Activated CD8-positive, alpha-beta T cell treated with anti-CD3 and anti-CD28 coated beads for 36 hours (primary cell): ENCODE measurements at places on chromosomes 11 and 22. TPM values are rescaled to one million over a fixed set of nuclear protein-coding genes. Genes with fewer than 3 reads are reported as not detected.
A peak's percentile ranks its signal among the peaks of the same experiment; 100 is the strongest.

- H3K27ac ChIP-seq: no peak overlapping the region
- no peaks in the 10 kb centered on the region for H3K36me3 ChIP-seq
- peaks cover 2% of the 10 kb centered on the region for H3K4me1 ChIP-seq
- no peaks in the 10 kb centered on the region for H3K27me3 ChIP-seq
- H3K4me3 ChIP-seq: no peak overlapping the region
These were observed 24.4 kb downstream of the SHANK3 start for GRCh38 chr22:50696799-50697561.

DNA sequence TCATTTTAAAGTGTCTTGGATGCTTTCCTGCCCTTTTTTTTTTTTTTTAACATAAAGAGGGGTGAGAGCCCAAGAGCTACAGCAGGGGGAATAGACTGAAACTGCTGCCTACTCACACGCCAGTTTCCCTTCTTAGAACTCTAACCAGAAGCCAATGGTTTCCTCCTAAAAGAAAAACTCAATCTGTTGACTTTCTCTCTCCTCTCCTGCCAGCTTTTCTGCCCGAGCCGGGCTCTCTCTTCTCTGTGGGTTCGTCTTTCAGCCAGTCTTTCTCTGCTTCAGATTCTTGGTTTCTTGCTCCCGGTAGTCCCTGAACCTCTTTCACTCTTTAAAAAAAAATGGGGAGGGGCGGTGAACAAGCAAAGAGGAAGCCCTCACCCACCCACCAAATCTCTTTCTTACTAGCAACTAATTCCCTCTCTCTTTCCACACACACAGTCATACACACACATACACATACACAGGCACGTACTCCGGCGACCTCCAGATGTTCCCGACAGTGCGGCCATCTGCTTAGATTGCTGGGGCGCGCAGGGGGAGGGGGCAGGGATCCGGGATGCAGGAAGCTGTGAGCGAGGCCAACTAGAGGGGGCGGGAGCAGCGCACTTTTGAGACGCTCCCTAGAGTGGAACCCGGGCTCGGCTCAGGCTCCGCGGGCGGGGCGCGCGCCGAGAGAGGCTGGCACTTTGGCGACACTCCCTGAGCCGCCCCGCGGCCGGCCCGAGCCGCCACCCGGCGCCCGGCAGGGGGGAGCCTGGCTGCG is 444 bp upstream of the TSKU start:
- peaks cover 41% of the 10 kb centered on the region for H3K27me3 ChIP-seq
- no peaks in the 10 kb centered on the region for H3K36me3 ChIP-seq
- peak overlapping the region; percentile 88 for H3K27ac ChIP-seq
- H3K4me3 ChIP-seq: peak overlapping the region; percentile 70
- peaks cover 19% of the 10 kb centered on the region for H3K4me1 ChIP-seq

DNA sequence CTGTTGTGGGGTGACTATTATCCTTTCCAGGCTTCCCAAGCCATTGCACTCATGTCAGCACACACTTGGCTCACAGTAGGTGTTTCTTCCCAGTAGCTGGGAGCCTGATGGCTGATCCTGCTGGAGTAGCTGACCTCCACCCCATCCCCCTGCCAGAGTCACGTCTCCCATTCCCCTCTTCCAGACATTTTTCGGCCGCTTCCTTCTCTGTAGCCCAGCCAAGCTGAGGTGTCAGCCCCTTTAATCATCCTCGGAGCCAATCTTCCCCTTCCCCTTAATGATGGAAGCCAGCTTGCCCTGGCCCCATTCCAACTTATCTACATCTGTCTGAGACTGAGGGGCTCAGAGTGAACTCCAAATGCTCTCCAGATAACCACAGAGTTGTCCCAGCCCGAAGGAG is 550.7 kb downstream of the MN1 start:
- no peak for DNase-seq
- H3K4me3 ChIP-seq: no peak overlapping the region
- peaks cover 14% of the 10 kb centered on the region for H3K4me1 ChIP-seq
- no peaks in the 10 kb centered on the region for H3K27me3 ChIP-seq
- peaks cover 2% of the 10 kb centered on the region for H3K36me3 ChIP-seq
- no peak overlapping the region for H3K27ac ChIP-seq

GRCh38 chr11:78737891-78738290 is 163.2 kb upstream of the NARS2 start:
- H3K27ac ChIP-seq: no peak overlapping the region
- peaks cover 7% of the 10 kb centered on the region for H3K27me3 ChIP-seq
- no peak overlapping the region for H3K4me3 ChIP-seq
- H3K36me3 ChIP-seq: no peaks in the 10 kb centered on the region
- no peaks in the 10 kb centered on the region for H3K4me1 ChIP-seq

- H3K36me3 ChIP-seq: no peaks in the 10 kb centered on the region
- H3K27me3 ChIP-seq: no peaks in the 10 kb centered on the region
- no peak overlapping the region for H3K4me3 ChIP-seq
- no peak overlapping the region for H3K27ac ChIP-seq
- no peaks in the 10 kb centered on the region for H3K4me1 ChIP-seq
These were observed 27.8 kb downstream of the PDE2A start for GRCh38 chr11:72646472-72646871.

DNA sequence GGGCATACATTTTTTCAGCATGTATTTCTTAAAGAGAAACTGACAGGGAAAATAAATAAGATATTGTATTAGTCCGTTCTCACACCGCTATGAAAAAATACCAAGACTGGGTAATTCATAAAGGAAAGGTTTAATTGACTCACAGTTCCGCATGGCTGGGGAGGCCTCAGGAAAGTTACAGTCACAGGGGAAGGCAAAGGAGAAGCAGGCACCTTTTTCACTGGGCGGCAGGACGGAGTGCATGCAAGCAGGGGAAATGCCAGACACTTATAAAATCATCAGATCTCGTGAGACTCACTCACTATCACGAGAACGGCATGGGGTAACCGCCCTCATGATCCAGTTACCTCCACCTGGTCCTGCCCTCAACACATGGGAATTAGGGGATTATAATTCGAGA is 44.2 kb downstream of the PPFIA1 start:
- no peak overlapping the region for H3K4me3 ChIP-seq
- peaks cover 12% of the 10 kb centered on the region for H3K36me3 ChIP-seq
- no peak overlapping the region for H3K27ac ChIP-seq
- peaks cover 28% of the 10 kb centered on the region for H3K4me1 ChIP-seq
- DNase-seq: no peak
- no peaks in the 10 kb centered on the region for H3K27me3 ChIP-seq

GRCh38 chr11:38796281-38796680 is 2198.2 kb upstream of the RAG2 start:
- no peaks in the 10 kb centered on the region for H3K4me1 ChIP-seq
- DNase-seq: no peak
- H3K27me3 ChIP-seq: no peaks in the 10 kb centered on the region
- H3K36me3 ChIP-seq: no peaks in the 10 kb centered on the region
- H3K27ac ChIP-seq: no peak overlapping the region

DNA sequence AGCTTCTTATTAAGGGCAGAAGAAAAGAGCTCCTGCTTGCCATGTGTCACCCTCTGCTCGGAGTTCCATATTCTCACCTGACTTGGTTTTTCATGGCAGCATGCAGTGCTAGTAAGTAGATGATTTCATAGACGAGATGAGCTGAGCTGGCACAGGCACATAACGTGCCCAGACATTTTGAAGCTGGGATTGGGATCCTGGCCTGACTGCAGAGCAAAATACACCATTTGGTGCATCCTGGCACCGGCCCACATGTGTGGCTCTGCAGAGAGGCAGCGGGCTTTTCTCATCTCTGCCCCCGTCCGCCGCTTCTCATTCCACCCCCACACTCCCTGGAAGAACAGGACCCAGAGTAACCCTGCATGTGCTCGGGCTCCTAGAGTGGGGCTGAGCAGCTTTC is 24.8 kb downstream of the FAM118A start:
- no peak overlapping the region for H3K4me3 ChIP-seq
- H3K27me3 ChIP-seq: no peaks in the 10 kb centered on the region
- no peak for DNase-seq
- peaks cover 19% of the 10 kb centered on the region for H3K4me1 ChIP-seq

The ZP1 gene
- not detected for total RNA-seq
